ENCODE measurements at places on chromosomes 16 and 17.

DNA sequence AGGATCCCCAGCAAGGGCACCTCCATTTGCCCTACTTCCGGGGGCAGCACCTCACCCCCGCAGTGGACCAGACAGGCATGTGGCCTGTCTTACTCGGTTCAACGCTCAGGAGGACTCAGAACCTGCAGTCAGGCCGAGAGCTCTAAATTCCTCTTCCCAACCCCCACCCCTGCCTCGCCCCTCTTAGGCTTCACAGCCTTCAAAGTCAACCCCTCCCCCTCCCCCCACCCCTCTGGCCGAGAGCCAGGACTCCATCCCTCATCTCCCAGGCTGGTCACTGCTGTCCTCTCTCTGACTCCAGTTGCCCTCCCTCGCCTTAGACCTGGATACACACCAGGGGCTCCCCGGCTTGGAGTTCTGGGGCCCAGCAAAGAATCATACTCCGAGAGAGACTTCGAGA is 8.1 kb upstream of the HS3ST6 start:
- no peak for DNase-seq

DNA sequence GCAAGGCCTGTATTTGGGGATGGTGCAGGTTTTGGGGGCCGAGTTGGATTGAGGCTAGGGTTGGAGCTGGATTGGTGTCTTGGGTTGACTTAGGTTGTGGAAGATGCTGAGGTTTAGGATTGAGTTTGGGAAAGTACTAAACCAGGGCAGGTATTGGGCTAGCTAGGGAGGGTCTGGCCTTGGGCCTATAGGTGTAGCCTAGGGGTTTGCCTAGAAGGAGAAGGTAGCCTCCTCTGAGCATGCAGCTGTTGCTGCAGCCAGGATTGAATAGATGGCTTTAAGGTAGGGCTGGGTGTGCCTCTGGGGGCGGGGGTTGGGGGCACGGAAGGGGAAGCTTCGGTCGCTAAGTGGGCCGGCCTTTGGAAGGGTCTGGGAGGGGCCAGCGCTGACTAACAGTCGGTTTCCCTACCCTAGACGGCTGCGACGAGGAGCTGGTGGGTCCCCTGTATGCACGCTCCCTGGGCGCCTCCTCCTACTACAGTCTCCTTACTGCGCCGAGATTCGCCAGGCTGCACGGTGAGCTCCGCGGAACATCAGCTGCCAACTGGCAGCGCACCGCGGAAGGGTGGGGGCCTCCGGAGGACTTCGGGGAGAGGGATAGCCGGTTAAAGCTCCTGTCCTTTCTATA is 1.2 kb downstream of the CNTNAP1 start:
- no peak for DNase-seq

- no peak for DNase-seq
Observed at GRCh38 chr16:1781758-1782407, 488 bp downstream of the SPSB3 start.

GRCh38 chr16:57576429-57576870 is 34.0 kb downstream of the ADGRG5 start:
- DNase-seq, result peak; percentile 5

- DNase-seq, result no peak
Observed at GRCh38 chr17:78771758-78772382, 10.2 kb downstream of the CYTH1 start.

DNA sequence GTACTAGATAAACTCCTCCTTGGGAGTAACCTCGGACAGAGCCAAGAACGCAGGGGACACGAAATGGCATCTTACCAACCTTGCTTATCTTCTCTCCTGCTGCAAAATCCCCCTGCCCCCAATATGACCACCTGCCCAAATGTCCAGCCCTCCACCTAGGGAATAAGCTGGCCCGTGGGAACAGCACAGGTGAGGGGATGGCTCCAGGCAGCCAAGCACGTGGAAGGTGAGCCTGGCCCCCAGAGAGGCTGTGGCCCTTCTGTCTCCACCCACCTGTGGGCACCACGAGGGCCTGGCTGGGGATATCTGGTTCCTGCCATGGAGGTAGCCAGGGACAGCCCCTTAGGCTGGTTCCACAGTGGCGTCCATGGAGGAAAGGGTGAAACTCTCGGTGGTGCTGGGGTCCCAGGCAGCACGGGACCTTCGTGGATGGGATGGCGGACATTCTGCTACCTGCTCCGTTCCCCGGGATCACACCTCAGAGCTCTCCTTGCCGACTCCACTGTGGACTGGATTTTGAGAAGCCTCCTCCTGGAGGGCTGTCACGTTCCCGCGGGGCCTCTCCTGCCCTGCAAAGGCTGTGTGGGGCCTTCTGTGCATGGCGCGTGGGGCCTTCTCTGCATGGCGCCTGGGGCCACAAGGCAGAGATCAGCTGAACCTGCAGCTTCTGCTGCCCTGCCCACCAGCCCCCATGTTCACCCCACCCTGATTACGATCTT is 388.5 kb upstream of the TNRC6C start:
- DNase-seq, result no peak

DNA sequence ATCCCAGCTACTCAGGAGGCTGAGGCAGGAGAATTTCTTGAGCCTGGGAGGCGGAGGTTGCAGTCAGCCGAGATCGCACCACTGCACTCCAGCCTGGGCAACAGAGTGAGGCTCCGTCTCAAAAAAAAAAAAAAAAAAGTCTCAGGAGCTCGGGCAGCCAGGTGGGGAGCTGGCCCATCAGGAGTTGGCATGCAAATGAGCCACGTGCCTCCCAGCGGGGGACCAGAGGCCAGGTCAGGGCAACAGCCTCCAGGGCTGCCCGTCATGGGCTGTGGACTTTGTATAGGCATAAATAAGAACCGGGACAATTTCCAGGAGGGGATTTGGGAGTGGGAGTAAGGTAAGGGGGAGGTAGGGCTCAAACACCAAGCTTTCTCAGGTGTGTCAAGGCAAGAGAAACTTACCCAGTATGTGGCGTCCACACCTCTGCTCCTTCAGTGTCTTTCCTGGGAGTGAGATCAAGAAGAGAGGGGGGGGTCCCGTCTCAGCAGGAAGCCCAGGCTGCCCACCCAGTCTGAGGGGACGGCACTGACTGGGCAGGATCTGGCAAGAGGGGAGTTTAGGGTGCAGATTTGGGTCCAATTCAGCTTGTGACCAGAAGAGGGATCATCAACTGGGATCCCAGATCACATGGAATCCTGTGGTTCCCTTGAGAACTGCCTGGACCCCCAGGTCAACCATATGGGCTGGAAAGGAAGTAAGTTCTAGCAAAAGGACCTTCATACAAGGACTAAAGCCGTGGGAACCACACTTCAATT is 22.3 kb upstream of the G6PC1 start:
- DNase-seq, result no peak

DNA sequence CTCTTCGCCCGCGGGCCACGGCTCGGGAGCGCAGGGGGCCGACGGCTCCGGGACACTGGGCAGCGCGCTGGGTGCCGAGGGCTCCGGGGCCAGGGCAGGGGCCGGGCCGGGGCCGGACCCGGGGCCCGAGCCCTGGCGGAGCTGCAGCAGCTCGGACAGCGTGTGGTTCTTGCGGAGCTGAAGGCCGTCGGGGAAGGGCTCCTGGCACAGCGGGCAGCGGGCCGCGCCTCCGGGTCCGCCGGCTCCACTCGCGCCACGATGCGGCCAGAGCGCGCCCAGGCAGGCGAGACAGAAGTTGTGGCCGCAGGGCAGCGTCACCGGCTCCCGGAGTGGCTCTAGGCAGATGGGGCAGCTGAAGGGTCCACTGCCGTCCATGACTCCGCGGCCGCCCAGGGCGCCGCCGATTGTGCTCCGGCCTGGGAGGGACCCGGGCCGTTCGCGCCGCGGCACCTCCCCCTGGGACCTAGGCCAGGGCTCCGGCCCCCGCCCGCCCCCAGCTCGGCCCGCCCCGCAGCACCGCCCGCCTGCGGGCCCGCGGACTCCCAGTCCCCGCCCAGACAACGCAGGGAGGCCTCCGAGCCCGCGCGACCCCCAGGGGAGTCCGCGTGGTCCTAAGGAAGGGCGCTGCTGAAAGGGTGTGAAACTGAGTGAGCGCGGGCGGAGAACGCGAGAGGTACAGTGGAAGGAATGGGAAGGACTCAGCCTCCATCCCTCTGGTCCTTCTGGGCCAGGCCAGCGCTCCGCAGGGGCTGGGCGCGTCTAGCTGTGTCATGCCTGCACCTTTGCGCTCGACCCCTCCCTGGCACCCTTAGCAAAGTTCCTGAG is at the start of gene TRIM47:
Gene TRIM47, minus strand, starts transcription at position 408 of the 825 bp plus-strand sequence. Its CDS starts 33 bp downstream, at position 375.
- DNase-seq, result no peak

GRCh38 chr17:77282524-77283515 is 142.1 kb downstream of the SEC14L1 start:
- DNase-seq, result no peak

DNA sequence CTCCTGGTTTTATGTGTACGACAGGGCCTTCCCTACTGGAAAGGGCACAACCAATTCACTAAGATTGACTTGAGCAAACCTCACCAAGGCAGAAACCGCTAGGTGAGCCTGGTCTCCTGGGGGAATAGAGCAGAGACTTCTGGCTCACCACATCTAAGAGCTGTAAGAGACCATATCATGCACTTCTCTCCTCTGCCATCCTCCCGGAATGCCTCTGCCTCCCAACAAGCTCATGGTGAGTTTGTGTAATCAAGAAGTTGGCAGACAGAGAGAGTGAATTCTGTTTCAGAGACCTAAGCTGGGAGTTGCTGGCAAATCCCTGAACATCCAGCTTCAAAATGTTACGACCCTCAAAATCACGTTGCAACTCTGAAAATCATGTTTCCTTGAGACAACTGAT is 154.8 kb downstream of the SLC39A11 start:
- DNase-seq, result no peak

DNA sequence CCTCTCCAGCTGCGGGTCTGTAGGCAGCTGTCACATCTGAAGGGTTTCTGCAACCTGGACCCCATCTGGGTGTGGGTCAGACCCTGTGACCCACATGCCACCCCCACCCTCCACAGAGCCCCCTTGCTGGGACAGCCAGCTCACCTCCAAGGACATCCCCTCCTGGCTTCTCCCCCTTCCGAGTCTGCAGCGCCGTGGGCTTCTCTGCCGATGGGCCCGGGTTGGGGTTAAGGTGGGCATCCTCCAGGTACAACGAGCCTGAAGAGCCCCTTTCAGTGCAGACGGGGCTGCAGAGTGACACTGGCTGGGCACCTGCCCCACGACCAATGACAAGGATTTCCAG is 28.9 kb downstream of the OR1D5 start:
- DNase-seq, result no peak

DNA sequence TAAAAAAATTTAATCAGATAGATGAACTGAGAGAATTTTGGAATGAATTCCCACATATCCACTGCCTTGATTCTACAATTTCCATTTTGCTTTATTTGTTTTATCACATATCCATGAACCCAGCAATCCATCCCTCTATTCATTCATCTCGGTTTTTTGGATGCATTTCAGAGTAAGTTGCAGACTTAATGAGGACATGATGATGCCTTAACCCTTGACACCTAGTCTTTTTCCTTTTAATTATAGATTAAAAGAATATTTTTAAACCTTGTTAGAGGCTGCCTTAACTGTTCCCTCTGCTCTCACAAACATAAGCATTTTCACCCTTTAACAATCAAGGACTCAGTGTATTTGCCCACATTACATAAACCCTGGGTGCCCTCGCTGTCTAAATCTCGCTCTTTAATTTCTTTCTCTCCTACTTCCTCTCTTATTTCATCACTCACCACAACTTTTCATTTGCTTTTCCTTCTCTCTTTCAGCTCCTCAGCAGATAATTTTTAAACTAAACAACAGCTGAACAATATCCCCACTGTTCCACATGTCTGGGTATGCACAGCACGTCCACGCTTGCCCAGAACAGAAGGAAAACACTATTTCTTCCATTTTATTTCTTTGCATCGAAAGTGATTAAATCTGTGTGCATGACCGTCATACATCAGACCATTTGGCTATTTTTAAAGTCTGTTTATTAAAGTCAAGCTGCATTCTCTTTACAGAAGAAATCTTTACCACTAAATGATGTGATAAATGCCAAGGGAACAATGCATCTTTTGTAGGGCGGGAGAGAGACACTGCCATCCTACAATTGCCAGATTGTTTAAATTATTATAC is 39.9 kb downstream of the IQCK start:
- no peak for DNase-seq

DNA sequence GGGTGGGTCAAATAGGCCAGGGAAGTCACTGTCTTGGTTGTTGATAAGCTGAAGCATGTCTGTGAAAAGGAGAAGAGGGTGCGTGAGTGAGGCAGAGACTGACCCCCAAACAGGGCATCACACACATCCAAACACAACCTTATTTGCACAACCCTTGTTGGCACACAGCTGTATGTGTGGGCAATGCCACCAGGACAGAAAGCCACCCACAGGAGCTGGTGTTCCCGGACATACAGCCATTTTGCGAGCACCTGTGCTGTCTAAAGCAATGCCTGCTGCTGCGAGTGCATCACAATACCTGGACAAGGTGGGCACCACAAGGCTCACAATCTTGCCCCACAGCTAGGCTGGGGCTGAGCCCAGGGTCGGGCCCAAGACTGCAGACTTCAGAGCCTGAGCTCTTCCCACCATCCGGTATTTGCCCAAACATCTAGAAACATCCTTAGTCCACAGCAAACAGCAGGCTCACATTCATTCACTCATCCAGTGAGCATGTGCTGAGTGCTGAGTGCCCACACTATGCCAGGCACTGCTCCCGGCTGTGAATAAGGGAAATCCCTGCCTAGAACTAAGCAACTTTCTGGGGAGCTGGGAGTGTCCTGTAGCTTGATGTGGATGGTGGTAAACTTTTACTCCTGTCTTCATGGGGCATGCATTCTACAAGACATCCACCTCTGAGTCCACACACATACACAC is 16.2 kb downstream of the SREBF1 start:
- no peak for DNase-seq

DNA sequence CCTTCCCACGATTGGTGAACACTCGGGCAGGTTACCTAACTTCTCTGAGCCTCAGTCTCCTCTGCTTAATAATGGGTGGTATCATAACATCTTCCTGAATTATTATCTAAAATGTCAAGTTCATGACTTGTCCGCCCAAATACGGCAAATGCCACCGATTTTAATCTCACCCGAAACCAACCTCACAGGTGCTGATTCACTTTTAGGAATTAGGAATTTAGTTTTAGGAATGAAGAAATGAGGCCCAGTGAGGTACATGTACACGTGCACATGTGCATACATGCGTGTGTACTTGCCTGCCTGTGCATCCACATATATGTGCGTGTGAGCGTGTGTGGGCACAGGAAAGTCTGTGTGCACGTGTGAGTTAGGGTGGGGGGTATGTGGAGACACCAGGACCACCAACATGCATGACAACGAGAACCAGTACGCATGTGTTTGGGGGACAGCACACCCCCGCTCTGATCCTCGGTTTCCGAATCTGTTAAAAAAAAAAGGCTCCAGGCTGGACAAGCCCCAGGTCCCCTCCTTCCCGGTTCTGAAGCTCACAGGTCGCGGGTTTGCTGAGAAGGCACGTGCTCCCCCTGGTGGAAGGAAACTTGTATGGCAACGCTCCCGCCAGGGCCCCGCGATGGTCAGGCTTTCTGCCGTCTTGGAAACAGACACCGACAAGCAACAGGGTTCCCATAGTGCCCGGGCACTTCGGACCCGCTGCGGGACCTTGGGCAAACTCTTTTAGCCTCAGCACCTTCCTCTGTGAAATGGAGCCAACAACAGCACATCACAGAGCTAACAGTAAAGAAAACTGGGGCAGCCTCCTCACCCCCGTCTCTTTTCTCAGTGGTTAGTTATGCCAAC is 219.2 kb downstream of the RBFOX3 start:
- no peak for DNase-seq

- no peak for DNase-seq
Observed at GRCh38 chr17:75267411-75268232, 3.4 kb downstream of the MIF4GD start.

GRCh38 chr17:49990331-49990730 is 4.7 kb downstream of the DLX3 start:
- DNase-seq, result no peak
